SK-N-SH treated with all-trans-retinoic acid at 6 μM for 48 hours (cell line): ENCODE measurements at places on chromosomes 12 and 14.

GRCh38 chr12:122072031-122072970 lies 6.3 kb upstream of the MLXIP start:
- peak; percentile 93 for ATAC-seq

GRCh38 chr12:51819736-51820525 lies 28.6 kb downstream of the FIGNL2 start:
- peak; percentile 29 for ATAC-seq

DNA sequence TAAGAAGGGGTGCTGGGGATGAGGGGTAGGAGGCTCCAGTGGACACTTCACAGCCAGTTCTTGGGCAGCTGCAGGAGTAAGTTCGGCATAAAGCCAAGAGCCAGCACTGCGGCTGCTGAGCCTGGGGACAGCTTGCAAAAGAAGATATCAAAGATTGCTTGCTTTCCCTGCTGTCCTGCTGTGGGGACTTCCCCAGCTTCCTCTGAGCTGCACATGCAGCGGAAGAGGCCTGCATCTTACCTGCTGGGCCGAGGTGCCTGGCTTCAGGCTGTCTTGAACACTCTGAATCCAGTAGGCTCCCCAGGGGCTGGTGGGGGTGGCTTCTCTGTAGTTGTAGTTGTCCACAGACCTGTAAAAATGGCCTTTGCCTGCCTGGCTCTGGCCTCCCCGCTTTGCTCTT lies 1.3 kb downstream of the CHGA start:
- ATAC-seq: no peak

DNA sequence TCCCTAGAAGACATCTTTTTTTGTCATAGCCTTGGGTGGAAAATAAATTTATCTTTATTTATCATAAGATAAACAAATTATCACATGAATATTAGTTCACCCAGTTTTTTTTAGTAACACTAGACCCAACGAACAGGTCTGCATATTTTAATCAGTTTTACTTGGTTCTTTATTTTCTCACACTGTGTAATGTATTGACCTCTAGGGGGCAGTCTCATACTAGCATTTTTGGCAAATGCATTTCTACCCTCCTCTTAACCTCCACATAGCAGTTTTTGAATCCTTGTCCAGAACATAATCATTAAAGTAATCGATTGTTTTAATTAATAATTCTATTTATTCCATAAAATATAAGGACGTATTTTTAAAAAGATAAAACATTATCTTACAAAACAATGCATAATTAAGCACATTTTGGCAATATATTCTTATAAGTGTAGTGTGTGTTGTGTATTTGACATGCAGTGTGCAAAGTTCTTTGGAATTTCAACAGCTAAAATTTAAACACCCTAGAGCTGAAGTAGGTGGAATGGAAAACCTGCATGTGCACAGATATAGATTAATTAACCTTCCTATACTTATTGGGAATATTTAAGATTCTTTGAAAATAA lies 31.6 kb upstream of the PTPRQ start:
- ATAC-seq: peak; percentile 88

DNA sequence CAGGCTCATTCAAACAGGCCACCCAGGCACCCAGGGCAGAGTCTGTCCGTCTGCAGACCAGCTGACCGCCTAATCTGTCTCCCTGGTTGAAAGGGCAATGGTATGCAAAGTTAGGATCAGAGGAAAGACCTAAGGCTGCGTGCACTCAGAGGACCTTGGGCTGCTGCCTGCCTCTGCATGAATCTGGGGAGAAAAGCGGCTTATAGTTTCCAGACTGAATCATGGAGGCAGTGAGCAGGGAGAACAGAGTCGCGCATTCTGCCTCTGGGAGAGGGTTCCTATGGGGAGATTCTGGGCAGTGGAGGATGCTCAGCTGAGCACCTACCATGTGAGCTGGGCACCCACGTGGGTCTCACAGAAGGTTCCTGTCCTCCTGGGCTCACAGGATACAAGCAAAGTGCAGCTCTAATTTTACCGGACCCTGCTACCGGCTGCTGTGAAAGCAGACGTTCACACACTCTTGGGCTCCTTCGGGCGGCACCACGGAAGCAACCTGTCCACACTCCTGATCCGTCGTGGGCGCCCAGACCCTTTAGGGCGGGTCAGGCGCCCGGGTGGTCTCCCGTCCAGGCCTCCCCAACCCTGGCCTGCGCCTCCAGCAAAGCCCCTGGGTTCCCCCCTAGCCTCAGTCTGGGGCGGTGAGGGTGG lies 772 bp downstream of the SCARB1 start:
- peak; percentile 50 for ATAC-seq
